AG09319 (cell line): ENCODE measurements at places on chromosomes 12 and 14.
A peak's percentile ranks its signal among the peaks of the same experiment; 100 is the strongest.

DNA sequence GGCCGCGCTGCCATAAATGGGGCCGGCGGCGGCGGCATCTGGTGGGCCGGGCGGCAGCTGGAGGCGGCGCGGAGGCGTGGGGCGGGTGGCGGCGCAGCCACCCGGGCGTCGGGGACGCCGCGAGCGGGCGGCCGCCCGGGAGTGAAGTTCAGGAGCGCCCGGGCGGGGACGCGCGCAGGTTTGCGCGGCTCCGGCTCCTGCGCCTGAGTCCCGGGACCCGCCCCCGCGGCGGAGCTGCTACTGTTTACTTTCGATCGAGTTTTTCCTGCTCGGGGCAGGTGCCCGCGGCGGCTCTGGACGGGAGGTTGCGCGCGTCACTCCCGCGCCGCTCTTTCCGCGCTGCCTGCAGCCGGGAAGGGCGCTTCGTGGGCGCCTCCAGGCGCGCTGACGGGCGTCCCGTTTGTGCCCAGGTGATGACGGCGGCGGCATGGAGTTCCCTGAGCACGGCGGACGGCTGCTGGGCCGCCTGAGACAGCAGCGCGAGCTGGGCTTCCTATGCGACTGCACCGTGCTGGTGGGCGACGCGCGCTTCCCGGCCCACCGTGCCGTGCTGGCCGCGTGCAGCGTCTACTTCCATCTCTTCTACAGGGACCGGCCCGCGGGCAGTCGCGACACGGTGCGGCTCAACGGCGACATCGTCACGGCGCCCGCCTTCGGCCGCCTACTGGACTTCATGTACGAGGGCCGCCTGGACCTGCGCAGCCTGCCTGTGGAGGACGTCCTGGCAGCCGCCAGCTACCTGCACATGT is at the start of gene ZBTB42:
Gene ZBTB42, plus strand, starts transcription at position 331 of the 749 bp plus-strand sequence. Its CDS starts 97 bp downstream, at position 428.
- DNase-seq = no peak

- DNase-seq = no peak
These were observed 4.5 kb downstream of the OS9 start for GRCh38 chr12:57698414-57698813.

- no peak for DNase-seq
These were observed 55.1 kb downstream of the PAWR start for GRCh38 chr12:79635676-79636075.

DNA sequence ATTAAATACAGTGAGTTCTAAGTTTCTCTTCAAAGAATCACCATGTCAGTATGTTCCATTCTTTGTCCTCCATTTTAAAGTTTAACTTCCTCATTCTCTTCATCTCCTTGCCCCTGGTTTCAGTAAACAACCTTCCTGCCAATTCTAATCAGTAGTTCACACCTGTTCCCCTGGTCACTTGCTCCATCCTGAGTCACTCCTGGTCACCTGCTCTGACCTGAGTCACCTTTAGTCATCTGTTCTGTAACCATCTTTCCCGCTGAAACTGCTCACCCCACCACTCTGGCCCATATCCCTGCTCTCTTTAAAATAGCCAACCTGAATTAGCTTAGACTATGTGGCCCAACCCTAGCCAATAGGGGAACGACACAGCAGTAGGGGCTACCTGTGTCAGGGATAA is 1447.4 kb upstream of the TMEM132C start:
- DNase-seq = no peak

- DNase-seq = no peak
These were observed 10.4 kb downstream of the CORO1C start for GRCh38 chr12:108720757-108721514.

DNA sequence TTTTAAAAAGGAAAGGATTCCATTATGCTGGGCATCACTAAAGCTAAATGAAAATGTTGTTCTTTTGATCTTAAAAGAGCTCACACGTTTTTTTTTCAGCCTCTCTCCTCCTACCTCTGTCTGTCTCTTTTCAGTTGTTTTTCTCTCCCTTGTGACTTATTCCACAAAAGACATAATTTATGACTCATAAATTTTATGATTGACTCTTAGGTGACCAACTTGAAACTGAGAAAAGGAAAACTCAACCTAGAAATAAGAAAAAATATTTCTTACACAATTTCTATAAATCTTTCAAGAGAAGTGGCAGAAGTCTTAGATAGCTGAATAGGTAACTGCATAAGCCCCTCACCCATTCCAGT is 227.7 kb upstream of the DDHD1 start:
- DNase-seq = no peak

DNA sequence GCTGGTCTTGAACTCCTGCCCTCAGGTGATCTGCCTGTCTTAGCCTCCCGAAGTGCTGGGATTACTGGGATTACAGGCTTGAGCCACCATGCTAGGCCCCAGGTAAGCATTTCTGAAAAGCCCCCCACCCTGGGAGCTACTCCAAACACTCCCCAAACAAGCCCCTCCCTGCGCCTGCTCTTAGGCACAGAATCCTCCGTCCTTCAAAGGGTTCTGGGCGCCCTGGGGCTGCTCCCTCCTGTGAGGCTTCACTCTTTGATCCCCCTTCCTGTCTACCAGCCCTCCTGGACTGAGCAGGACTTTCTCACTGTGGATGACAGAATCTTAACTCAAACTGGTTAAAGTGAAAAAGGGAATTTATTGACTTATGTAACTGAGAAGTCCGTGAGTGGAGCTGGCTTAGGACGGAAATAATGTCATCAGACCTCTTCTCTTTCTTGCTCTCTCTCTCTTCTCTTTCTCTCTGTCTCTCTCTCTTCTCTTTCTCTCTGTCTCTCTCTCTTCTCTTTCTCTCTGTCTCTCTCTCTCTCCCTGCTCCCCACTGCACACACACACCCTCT is 66.9 kb upstream of the CLMN start:
- DNase-seq = no peak

GRCh38 chr12:15590180-15590826 is 198.9 kb downstream of the EPS8 start:
- no peak for DNase-seq

DNA sequence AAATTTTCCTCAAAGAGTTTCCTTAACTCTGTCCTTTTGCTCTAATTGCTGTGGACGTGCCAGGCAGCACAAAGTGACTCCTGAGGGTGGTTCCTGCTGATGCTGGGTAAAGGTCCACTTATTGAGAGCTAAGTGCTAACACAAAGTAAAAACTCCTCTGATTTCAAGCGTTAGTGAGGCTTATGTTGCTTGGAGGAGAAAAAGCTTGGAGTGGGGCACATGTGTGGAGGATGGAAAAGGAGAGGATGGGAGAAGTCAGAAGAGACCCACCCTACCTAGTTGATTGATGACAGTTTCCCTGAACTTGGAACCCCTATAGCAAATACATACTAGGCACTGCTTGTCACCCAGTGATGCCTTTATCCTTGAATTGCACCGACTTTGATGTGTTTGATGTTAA is 10.1 kb upstream of the SLC11A2 start:
- DNase-seq = no peak

- no peak for DNase-seq
These were observed 12.6 kb upstream of the PLEK2 start for GRCh38 chr14:67424539-67424938.

- DNase-seq = no peak
These were observed 447.6 kb upstream of the SEL1L start for GRCh38 chr14:81981307-81981675.

GRCh38 chr14:99679543-99679942 is 4.6 kb upstream of the CYP46A1 start:
- DNase-seq = no peak

- no peak for DNase-seq
These were observed 11.1 kb upstream of the SMAGP start for GRCh38 chr12:51281202-51281924.

- no peak for DNase-seq
These were observed 6.9 kb downstream of the GALNT9 start for GRCh38 chr12:132322206-132323132.

DNA sequence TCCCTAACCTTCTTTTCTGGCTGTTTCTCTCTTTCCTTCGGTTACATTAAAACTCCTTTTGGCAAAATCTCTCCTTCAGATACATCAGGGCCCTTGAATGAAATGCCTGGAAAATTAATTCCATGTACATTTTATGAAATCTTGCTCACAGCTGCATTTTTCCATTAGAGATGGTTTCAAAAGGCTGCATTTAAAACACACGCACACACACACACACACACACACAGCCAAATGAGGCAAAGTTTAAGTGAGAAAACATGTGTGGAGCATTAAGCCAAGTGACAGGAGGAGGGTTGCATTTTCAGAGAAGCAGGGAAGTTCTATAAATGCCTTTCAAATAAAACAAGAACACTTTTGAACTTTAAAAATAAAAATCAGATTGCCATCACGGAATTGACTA is 216.4 kb downstream of the LRIG3 start:
- peak; percentile 66 for DNase-seq

GRCh38 chr14:35407306-35407630 is 2.7 kb upstream of the NFKBIA start:
- DNase-seq = no peak

DNA sequence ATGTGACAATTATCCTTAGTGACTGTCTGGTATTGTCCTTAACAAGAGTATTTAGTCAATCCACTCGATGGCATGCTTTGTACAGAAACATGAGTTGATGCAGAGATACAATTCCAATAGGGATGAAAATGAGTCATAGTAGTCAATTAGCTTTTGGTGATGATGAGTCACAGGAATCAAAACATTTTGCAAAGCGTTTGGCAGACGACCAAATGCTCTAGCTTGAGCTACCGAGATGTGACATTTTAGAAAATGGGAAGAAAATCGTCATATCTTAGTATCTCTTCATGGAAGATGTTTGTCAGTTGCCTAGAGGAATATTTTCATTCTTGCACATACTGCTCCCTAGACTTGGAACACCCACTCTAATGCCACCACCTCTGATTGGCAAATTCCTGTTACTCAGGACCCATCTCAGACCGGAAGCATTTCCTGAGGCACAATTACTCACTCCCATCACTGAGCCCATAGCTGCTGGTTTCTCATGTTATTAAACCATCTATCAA is 95.0 kb downstream of the LMNTD1 start:
- DNase-seq = peak; percentile 90

DNA sequence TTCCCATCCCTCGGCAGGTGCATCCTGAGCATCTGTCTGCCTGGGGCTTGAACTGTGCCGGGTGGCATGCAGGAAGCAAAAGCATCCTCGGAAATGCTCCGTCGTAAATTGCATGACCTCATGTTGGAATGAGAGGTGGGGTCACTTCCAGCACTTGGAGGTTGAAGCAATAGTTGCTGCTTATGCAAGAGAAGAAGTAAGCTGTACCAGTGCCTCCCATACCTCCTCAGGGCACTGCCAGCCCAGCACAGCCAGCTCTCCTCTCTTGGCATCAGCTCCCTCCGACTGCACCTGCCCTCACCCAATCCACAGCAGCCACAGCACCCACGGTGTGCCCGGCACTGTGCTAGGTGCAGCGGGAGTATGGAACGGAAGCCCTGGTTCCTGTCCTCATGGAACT is 11.5 kb downstream of the TEAD4 start:
- no peak for DNase-seq

- DNase-seq = no peak
These were observed 272.8 kb upstream of the FAR2 start for GRCh38 chr12:28876196-28876798.

DNA sequence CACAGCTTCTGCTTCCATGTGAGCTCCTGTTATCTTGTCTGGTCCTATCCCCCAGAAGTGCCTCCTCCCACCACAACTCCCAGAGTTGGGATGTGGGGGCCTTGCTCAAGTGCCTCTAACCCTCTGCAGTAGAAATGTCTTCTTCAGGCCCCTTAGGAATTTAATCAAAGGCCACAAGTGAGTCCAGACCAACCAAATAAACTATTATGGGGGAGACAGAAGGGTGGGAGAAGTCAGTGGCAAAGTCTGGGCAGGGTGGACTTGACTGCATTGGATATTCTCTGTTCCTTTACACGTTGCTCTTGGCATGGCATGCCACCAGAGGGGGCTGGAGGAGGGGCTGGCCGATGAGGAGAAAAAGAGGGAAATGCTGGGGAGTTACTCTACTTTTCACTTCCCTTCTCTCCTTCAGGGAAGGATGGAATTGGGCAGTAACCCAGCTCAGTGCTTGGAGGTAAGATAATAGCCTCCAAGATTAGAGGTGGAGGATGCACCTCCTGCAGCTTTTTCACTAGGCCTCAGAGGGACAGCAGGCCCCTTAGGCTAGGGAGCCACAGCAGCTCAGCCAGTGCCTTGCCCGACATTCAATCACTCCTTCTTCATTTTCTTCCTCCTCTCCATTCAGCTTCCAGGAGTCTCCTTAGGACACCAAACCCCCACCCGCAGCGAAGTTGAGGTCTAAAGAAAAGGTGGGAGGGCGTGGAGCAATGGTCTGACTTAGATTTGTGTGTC is 1.2 kb upstream of the AP1G2 start:
- no peak for DNase-seq

GRCh38 chr14:50726372-50727107 is 58.4 kb upstream of the SAV1 start:
- peak; percentile 75 for DNase-seq

- no peak for DNase-seq
These were observed 61.2 kb downstream of the BEGAIN start for GRCh38 chr14:100526057-100526456.

DNA sequence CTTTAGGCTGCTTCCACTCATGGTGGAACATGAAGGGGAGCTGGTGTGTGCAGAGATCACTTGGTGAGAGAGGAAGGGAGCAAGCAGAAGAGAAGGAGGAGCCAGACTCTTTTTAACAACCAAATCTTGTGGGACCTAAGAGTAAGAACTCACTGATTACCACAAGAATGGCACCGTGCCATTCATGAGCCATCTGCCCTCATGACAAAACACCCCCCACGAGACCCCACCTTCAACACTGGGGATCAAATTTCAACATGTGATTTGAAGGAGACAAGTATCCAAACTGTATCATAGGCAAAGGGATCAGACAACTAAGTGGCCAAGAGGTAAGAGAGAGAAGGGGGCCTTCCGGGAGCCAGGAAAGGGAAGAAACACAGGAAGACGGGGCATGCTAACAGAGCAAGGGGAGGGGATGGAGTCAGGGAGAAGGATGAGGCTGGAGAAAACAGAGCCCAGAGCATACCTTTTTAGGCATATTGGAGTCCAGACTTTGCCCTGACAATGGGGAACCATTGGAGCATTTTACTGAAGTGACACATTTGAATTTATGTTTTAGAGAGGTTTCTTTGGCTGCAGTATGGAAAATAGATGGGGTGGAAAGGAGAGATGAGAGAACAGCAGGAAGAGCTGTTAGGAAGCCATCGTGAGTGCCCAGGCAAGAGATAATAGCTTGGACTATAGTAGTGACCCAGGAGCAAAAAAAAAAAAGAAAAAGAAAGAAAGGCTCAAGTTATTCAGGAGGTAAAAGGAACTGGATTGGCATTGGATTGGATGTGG is 204.4 kb upstream of the NUDT4 start:
- DNase-seq = no peak

- no peak for DNase-seq
These were observed 13.6 kb downstream of the EML1 start for GRCh38 chr14:99806836-99807235.

GRCh38 chr12:74891083-74891668 is 318.5 kb downstream of the KCNC2 start:
- DNase-seq = no peak
